Gastrocnemius medialis (tissue), 4 donors: ENCODE measurements at places on chromosomes 11 and 22.
A peak's percentile ranks its signal among the peaks of the same experiment; 100 is the strongest.

GRCh38 chr22:20857838-20858614, 585 bp downstream of the PI4KA start:
- DNase-seq: peak; percentile 69

GRCh38 chr11:118111019-118111743, 24.4 kb upstream of the SMIM35 start:
- peak; percentile 34 for DNase-seq

- peak; percentile 49 for DNase-seq
These were observed 85.5 kb downstream of the RCN1 start for GRCh38 chr11:32176223-32176934.

GRCh38 chr11:120173019-120173705, 35.2 kb upstream of the TRIM29 start:
- DNase-seq: no peak

DNA sequence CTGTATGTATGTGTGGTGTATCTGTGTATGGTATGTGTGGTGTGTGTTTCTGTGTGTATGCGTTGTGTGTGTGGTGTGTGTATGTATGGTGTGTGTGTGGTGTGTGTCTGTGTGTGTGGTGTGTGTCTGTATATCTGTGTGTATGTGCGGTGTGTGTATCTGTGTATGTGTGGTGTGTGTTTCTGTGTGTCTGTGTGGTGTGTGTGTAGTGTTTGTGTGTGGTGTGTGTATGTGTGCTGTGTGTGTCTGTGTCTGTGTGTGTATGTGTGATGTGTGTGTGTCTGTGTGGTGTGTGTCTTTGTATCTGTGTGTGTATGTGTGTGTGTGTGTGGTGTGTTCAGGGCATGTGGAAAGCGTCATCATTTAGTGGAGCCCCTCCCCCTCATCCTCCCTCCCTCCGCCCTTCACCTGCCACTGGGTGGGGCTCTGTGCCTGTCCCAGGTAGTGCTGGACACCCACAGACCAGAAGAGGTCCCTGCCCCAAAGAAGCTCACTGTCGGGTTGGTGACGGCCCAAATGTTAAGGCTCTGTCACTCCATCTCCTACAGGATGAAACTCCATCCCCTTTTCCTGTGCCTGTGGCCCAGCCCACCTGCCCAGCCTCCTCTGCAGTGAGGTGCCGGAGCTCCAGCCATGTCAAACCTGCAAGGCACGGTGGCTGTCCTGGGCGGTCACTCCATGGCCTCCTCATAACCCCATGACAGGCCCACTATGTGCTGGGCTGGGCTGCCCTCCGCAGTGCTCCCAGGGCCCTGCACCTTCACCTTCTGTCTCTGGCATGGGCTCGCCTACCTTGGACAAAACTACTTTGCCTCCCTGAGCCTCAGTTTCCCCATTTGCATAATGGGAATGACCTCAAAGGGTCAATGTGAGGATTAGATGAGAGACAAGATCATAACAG, 23.4 kb upstream of the SHISAL1 start:
- no peak for DNase-seq

DNA sequence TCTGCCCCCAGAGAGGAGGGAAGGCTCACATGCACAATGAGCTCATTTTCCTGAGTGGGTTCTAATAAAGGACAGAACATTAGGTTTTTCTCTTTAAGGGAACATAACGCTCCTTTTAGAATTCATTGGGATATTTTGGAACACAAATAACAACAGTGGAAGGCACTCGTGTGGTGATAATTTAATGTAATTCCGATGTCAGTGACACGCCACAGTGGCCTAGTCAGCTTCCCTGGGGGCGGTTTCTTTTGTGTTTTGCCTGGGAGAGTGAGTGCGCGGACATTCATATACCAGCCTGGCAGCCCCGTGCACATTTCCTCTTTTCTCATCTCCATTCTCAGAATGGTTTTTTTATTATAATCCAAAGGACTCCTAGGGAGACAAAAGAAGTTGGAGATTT, 41.1 kb downstream of the SEZ6L start:
- DNase-seq: no peak

DNA sequence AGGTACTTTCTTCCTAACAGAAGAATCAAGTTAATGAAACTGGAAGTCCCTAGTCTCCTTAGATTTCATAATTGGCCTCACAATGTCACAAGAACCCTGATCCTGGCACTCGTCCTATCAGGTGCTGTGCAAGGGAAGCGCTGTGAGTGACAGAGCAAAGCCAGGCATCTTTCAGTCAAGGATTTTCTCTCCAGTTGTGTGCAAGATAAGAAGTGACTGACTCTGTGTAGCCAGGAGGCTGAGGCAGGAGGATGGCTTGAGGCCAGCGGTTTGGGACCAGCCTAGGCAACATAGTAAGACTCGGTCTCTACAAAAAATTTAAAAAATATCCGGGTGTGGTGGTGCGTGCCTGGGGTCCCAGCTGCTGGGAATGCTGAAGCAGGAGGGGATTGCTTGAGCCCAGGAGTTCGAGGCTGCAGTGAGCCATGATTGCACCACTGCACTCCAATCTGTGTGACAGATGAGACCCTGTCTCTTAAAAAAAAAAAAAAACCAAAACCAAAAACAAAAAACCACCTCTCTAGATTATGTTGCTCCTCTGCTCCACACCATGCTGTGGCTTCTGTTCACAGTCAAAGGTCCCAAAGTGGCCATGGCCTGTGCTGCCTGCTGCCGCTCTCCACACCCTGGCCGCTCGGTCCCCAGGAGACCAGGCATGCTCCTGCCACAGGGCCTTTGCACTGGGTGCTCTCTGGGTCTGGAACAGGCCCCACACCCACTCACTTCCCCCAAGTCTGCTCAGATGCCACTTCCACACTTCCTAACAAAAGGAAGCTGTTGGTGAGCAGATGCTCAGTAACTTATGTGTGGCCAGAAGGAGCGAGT, 54.2 kb upstream of the CLDN5 start:
- no peak for DNase-seq

DNA sequence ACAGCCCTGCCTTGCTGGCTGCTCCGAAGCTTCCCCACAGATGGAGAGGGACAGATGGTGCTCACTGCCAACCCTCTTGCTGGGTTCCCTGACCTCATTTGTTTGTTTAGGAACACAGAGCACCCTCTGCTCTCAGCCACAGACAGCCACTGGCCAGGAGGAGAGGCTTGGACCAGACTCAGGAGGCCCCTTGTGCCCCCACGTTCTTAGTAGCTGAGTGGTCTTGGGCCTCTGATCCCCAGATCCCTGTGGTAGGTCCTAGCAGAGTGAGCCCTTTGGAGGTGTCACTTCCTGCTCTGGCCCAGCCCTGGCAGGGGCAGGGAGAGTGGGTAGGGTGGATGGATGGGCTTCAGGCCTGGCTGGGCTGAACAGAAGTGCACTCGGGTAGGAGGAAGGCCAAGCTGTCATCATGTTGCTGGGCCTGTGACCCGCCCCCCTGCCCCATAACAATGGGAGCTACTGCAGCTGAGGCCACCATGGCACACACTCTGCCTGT, 84.0 kb downstream of the DHCR7 start:
- DNase-seq: no peak

DNA sequence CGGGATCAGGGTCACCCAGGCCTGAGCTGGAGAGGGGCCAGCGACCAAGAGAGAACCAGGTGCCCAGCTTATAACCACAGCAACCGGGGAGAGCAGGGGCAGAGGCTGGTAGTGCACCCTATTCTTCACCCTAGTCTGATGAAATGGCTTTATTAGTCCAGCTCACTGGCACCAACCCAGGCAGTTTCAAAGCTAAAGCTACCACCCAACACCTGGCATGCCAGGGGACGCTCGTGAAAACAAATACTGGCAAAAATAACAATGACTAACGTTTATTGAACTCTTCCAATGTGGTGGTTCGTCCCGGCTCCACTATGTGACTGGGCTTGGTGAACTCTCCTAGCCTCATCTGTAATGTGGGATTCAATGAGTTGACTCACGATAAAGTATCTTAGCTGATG, 30.6 kb downstream of the SCGB1A1 start:
- no peak for DNase-seq
